ENCODE measurements at places on chromosomes 6 and 20. TPM values are rescaled to one million over a fixed set of nuclear protein-coding genes. Genes with fewer than 3 reads are reported as not detected.

EYA2 gene
- total RNA-seq = 2.6 TPM

BPIFB1 gene
- not detected for total RNA-seq

ARMC2 gene
- total RNA-seq = 2.0 TPM

PRL gene
- not detected for total RNA-seq

OPN5 gene
- not detected for total RNA-seq

LAMA4 gene
- 1.9 TPM for total RNA-seq

RAB44 gene
- 0.04 TPM for total RNA-seq

NMBR gene
- not detected for total RNA-seq

SLC2A4RG gene
- total RNA-seq = 82.1 TPM

TMC2 gene
- total RNA-seq = not detected

HTR1E gene
- not detected for total RNA-seq

WDR46 gene
- 56.2 TPM for total RNA-seq
